ENCODE measurements at places on chromosomes 12 and 14. TPM values are rescaled to one million over a fixed set of nuclear protein-coding genes. Genes with fewer than 3 reads are reported as not detected.

The SYT1 gene
- total RNA-seq: not detected

GRCh38 chr12:120710031-120710804 lies at the start of gene UNC119B:
Gene UNC119B (plus strand): TSS chr12:120710458. CDS start chr12:120710475, 17 bp downstream.
- peaks cover 27% of the 10 kb centered on the region for H3K4me1 ChIP-seq
- H3K36me3 ChIP-seq: 0 out of 2 replicates have a peak, but pooled peaks cover 3% of the 10 kb centered on the region
- peak; percentile 85 for DNase-seq
- peak within 1 kb of the TSS; percentile 55 for H3K27ac ChIP-seq
- no peaks in the 10 kb centered on the region for H3K27me3 ChIP-seq

- H3K36me3 ChIP-seq: no peaks in the 10 kb centered on the region
- DNase-seq: no peak
- no peaks in the 10 kb centered on the region for H3K27me3 ChIP-seq
- H3K4me3 ChIP-seq: no peak overlapping the region
- no peak overlapping the region for H3K27ac ChIP-seq
These were observed 24.8 kb downstream of the C12orf71 start for GRCh38 chr12:27057543-27057942.

The IGF1 gene
- total RNA-seq: not detected

The SMCO3 gene
- total RNA-seq: not detected

GRCh38 chr12:128971802-128972201 lies 118.5 kb downstream of the GLT1D1 start:
- no peaks in the 10 kb centered on the region for H3K27me3 ChIP-seq
- no peak for DNase-seq
- no peak overlapping the region for H3K27ac ChIP-seq
- no peaks in the 10 kb centered on the region for H3K36me3 ChIP-seq
- H3K4me3 ChIP-seq: no peak overlapping the region
- 0 out of 2 replicates have a peak, but pooled peaks cover 3% of the 10 kb centered on the region for H3K4me1 ChIP-seq

The MYO1H gene
- not detected for total RNA-seq

DNA sequence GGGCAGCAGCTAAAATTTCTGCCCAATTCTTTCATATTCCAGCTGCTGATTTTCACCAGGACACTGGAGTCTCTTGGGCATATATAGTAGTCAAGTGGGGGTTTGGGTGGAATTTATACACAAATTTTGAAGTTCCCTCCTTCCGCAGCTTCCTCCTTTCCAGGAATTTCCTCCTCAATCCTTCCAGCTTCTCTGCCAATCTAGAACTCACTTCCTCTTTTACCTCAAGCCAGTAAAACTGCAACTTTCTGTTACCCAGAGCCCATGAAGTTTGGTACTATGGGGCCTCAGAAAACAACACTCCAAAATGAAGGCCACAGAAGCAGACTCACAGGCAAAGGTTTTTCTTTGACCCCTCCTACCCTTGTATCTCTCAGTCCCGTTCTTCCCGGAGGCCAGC lies 51.7 kb upstream of the G2E3 start:
- no peaks in the 10 kb centered on the region for H3K27me3 ChIP-seq
- H3K27ac ChIP-seq: no peak overlapping the region
- H3K4me1 ChIP-seq: no peaks in the 10 kb centered on the region

GRCh38 chr12:95661360-95661759 lies 110.1 kb upstream of the USP44 start:
- H3K4me3 ChIP-seq: no peak overlapping the region
- no peaks in the 10 kb centered on the region for H3K36me3 ChIP-seq
- no peak overlapping the region for H3K27ac ChIP-seq
- no peaks in the 10 kb centered on the region for H3K27me3 ChIP-seq
- no peaks in the 10 kb centered on the region for H3K4me1 ChIP-seq

DNA sequence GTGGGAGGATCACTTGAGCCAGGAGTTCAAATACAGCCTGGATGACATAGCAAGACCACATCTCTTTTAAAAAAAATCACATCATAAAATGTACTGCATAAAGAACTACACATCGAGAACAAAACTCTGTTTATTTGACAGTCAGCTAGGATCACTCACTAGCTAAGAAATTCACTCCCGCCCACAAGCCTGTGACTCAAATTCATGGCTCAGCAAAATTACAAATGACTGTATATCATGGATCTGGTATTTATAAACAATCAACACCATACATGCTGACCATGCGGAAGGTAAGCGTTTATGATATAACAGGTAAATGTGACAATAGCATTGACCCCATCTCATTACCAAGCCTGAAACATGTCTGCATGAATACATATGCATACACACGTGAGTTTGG lies 206.5 kb downstream of the EFCAB11 start:
- DNase-seq: no peak
- no peaks in the 10 kb centered on the region for H3K36me3 ChIP-seq
- H3K4me1 ChIP-seq: no peaks in the 10 kb centered on the region

GRCh38 chr14:84535976-84536375 lies 994.0 kb upstream of the FLRT2 start:
- H3K4me1 ChIP-seq: peaks cover 30% of the 10 kb centered on the region
- DNase-seq: peak; percentile 50
- H3K27ac ChIP-seq: no peak overlapping the region

The PLCZ1 gene
- not detected for total RNA-seq

The BDKRB1 gene
- total RNA-seq: not detected

DNA sequence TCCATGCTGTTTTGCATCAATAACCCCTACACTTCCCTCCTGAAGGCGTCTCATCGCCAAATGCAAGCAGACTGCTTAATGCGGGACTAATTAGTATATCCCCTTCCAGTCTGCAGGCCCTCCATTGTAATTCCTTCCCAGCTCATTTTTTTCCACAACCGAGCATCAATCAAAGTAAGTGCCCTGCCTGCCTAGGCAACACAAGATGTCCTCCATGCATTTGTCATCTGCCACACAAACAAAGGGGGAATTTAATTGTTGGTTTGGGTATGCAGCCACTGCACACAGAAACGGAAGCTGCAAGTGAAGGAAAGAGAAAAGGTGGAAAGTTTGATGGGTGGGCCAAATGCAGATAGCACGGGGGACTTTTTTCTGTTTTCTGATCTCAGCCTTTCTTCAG lies 168.0 kb downstream of the EGLN3 start:
- peaks cover 63% of the 10 kb centered on the region for H3K4me1 ChIP-seq
- DNase-seq: no peak
- no peaks in the 10 kb centered on the region for H3K36me3 ChIP-seq
- H3K27ac ChIP-seq: no peak overlapping the region

DNA sequence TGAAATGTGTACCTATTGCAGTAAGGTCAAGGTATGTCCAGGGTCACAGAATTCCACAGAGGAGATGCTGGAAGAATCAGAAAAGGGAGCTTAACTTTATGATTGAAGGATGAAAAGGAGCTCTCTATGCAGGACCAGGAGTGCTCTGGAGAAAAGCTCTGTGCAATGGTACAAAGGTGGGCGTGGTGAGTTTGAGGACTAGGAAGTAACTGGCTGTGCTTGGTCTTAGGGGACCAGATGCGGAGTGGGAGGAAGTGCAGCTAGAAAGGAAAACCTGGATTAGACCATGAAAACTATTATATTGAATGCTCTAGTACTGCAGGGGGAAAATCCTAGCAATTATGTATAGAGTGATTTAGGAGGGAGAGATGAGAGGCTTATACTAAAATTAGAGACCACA lies 56.8 kb downstream of the BTG1 start:
- H3K4me1 ChIP-seq: no peaks in the 10 kb centered on the region
- no peaks in the 10 kb centered on the region for H3K36me3 ChIP-seq
- H3K27ac ChIP-seq: no peak overlapping the region

DNA sequence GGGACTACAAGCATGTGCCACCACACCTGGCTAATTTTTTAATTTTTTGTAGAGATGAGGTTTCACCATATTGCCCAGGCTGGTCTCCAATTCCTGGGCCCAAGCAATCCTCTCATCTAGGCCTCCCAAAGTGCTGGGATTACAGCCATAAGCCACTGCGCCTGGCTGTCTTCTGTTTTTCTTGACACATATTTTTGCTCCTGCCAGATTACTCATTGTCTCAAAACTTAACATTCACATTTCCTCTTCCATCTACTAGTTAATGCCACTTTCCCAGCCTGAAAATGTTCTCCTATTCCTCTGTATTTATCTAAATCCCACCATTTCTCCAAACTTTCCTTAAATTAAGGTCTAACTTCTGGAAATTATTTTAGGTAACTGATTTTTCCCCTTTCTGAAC lies 36.2 kb upstream of the KCNH3 start:
- peaks cover 37% of the 10 kb centered on the region for H3K36me3 ChIP-seq
- H3K27ac ChIP-seq: no peak overlapping the region
- peaks cover 11% of the 10 kb centered on the region for H3K4me1 ChIP-seq
- H3K4me3 ChIP-seq: no peak overlapping the region
- DNase-seq: no peak

- no peak for DNase-seq
- no peak overlapping the region for H3K27ac ChIP-seq
- H3K27me3 ChIP-seq: no peaks in the 10 kb centered on the region
- H3K4me3 ChIP-seq: no peak overlapping the region
These were observed 28.9 kb downstream of the DEGS2 start for GRCh38 chr14:100130521-100130920.

The CRY1 gene
- total RNA-seq: not detected

GRCh38 chr12:52043386-52044212 lies 7.6 kb upstream of the NR4A1 start:
- no peak overlapping the region for H3K27ac ChIP-seq
- H3K4me3 ChIP-seq: no peak overlapping the region
- H3K4me1 ChIP-seq: peaks cover 27% of the 10 kb centered on the region
- H3K27me3 ChIP-seq: no peaks in the 10 kb centered on the region
- DNase-seq: no peak

DNA sequence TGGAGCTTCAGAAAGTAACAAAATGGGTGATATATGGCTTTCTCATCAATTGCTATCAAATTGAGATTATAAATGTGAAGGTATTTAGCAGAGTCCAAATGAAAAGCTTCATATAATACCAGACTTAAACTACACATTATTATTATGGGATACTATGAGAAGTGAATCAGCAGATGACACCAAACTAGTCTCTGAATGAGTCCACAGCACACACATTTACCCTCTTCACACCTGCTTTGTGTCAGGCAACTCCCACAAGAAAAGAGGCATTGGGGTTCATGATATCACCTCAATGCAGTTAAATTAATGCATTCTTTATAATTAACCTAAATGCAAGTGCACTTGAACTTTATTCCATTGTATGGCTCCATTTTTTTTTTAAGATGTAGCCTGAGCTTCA lies 330.5 kb downstream of the BCL11B start:
- H3K4me3 ChIP-seq: no peak overlapping the region
- H3K27me3 ChIP-seq: no peaks in the 10 kb centered on the region
- DNase-seq: no peak
- no peaks in the 10 kb centered on the region for H3K4me1 ChIP-seq
- H3K27ac ChIP-seq: no peak overlapping the region

- H3K27ac ChIP-seq: no peak overlapping the region
- no peaks in the 10 kb centered on the region for H3K27me3 ChIP-seq
- H3K4me3 ChIP-seq: no peak overlapping the region
- H3K36me3 ChIP-seq: no peaks in the 10 kb centered on the region
- no peak for DNase-seq
These were observed 82.6 kb upstream of the USP44 start for GRCh38 chr12:95633732-95634465.

GRCh38 chr14:104826189-104826860 lies 25.4 kb downstream of the ZBTB42 start:
- H3K4me3 ChIP-seq: no peak overlapping the region
- DNase-seq: peak; percentile 96
- no peaks in the 10 kb centered on the region for H3K36me3 ChIP-seq
- no peak overlapping the region for H3K27ac ChIP-seq
- H3K4me1 ChIP-seq: no peaks in the 10 kb centered on the region
- peaks cover 3% of the 10 kb centered on the region for H3K27me3 ChIP-seq
